ENCODE measurements at places on chromosomes 6 and 20.
A peak's percentile ranks its signal among the peaks of the same experiment; 100 is the strongest.

DNA sequence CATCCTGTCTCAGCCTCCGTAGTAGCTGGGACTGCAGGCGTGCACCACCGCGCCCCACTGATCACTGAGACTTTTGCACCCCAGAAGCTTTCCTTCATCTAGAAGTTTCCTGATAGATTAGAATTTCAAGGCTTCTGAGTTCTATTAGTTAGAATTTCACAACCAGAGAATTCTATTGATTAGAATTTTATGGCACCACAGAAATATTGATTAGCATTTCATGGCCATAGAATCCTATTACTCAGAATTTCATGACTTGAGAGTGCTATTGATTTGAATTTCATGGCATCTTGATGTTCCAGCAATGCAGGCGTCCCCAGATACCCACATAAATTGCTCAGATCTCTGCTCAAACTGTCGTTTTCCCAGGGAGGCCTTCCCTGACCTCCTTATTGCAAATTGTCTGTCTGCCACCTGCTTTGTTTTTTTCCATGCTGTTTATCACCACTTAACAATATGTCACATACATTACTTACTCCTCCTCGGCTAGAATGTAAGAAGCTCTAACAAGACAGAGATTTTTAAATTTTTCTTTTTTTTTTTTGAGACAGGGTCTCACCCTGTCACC, 16.9 kb upstream of the CBFA2T2 start:
- no peak for DNase-seq

DNA sequence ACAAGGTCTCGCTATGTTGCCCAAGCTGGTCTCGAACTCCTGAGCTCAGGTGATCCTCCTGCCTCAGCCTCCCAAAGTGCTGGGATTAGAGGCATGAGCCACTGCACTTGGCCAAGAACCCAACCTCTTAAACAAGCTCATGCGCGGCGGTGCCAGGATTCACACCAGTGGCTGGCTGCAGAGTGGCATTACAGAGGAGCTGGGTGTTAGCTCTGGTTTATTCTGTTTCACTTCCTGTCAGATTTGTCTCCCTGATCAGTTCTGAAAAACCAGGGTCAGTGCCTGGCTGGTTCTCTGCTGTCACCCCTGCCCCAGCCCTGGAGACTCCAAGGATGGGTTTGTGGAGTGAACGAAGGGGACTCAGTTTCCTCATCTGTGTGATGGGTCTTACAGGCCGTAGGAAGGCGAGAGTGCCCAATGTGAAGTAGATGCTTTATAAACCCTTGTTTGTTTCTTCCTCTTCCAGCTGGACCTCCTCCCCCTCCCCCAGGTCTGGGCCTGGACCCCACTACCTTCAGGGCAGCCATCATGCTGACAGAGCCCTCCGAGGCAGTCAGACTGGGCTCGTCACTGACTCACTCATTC, 63.4 kb downstream of the UBE2V1 start:
- no peak for DNase-seq

GRCh38 chr6:122082370-122082769, 317.1 kb upstream of the HSF2 start:
- no peak for DNase-seq

GRCh38 chr20:41072915-41073314, 44.3 kb downstream of the TOP1 start:
- DNase-seq, result no peak

DNA sequence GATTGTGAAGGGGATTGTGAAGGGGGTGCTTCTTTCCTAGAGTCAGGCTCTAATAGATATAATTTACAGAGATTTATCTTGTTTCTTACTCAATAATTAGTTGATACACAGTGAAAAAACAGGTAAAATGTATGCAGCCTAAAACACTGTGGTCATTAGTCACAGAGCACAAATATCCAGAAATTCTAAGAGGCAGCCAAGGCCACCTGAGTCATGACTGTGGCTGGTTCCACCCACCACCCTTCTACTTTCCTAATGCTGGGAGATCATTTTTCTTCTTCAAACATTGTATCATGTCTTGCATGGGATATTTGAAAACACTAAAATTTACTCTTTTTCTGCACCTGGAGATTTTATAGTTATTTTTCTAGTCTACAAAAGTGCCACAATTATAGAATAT, 181.6 kb downstream of the OTOR start:
- no peak for DNase-seq

GRCh38 chr20:40359131-40359912, 329.7 kb downstream of the MAFB start:
- DNase-seq, result no peak

- no peak for DNase-seq
Observed at GRCh38 chr6:1893470-1894130, 283.9 kb downstream of the FOXC1 start.

GRCh38 chr6:38636027-38636426, 3.7 kb downstream of the BTBD9 start:
- no peak for DNase-seq

DNA sequence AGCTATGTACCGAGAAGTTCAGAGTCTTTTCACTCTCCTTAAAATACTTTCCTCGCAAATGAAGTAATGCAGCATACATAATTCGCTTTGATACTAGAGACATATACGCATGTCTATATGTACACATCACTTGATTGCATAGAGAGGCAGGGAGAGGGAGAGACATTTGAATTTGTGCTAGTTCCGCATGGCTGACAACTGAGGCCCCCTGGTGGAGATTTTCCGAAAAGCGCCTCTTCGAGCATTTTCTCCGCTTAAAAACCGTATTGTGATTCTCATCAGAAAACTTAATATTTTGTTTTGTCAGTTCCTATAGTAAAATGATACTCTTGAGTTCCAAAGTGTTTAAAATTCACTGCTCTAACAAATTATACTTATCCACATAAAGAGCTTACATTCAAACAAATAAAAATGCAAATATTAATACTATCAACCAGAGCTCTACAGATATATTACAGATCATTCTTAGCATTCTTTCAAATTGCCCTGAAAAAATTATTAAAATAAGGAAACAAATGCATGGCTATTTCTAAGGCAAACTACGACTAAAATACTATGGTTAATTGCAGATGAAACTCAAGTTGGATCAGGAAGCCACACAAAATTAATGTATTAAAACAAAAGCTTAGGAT, 637 bp downstream of the MYLK4 start:
- peak; percentile 69 for DNase-seq

GRCh38 chr6:14372734-14373489, 255.3 kb downstream of the CD83 start:
- DNase-seq, result no peak

DNA sequence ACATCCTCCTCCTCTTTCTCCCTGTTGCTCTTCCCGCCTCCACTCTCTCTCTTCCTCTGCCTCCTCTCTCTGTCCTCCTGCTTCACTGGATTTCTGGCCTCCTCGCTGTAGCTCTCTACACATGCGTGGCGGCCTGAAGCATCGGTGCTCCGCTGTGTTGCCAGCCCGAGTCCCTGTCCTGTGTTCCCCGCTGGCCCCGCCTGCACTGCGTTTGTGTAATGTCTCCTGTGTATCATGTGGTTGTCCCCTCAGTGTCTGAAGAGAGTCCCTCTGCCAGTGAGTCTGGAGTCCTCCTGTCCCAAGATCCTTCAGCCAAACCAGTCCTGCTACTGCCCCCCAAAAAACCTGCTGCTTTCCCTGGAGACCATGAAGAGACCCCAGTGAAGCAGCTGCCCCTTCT, 143.8 kb downstream of the TBC1D7 start:
- DNase-seq, result no peak

GRCh38 chr20:52422574-52423336, 231.2 kb upstream of the ZFP64 start:
- no peak for DNase-seq

DNA sequence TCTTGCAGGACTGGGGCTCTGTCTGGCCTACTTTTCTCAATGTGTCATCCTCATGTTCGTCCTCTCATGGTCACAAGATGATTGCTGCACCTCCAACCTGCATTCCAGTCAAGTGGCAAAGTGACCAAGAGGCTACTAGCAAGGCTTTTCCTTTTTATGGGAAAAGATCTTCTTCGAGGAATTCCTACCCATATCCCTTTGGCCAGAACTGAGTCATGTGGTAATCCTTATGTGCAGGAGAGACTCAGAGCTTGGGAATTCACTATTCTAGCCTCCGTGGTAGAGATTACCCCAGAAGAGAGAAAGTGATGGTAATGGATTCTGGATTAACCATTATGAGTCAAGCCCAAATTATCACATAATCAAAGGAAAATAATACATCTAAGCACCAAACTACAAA, 162.7 kb downstream of the KCNQ5 start:
- no peak for DNase-seq

GRCh38 chr20:41183831-41184230, 46.5 kb downstream of the PLCG1 start:
- DNase-seq, result no peak

- no peak for DNase-seq
Observed at GRCh38 chr20:63246490-63247288, 7.6 kb downstream of the NKAIN4 start.

- no peak for DNase-seq
Observed at GRCh38 chr20:3483309-3483708, 12.5 kb downstream of the ATRN start.

- no peak for DNase-seq
Observed at GRCh38 chr6:162181741-162182401, 545.7 kb downstream of the PRKN start.

- DNase-seq, result no peak
Observed at GRCh38 chr6:37633581-37634237, 64.0 kb downstream of the MDGA1 start.

DNA sequence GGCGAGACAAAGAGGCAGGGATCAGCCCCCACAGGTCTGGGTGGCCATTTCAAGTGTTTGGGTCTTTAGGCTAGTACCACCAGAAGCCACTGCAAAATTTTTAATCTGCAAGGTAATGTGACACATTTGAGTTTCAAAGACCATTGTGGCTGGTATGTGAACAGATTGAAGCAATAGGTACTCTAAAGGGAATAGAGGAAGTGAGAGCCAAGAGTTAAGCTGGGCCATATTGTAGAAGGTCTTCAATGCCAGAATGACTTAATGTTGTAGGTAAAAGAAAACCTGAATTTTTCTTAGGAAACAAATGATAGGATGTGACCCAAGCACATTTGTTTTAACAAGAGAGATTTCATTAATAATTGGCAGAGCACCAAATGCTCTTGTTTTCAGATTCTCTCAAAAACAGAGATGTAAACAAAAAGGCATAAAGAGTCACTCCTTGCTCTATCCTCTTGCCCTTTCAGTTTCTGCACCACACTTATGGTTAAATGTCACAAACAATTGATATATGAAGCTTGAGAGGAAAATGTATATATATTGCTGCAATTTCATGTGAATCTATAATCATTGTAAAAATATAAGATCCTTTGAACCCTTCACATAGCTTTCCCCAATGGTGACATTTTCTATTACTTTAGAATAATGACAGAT, 307.1 kb upstream of the PLN start:
- no peak for DNase-seq

GRCh38 chr20:11267762-11268335, 594.0 kb upstream of the JAG1 start:
- no peak for DNase-seq

GRCh38 chr20:35306931-35307517, 14.8 kb upstream of the FAM83C start:
- no peak for DNase-seq

- no peak for DNase-seq
Observed at GRCh38 chr6:17361013-17361412, 32.4 kb upstream of the CAP2 start.

GRCh38 chr6:157488716-157489118, 107.7 kb downstream of the ZDHHC14 start:
- no peak for DNase-seq

GRCh38 chr6:134593887-134594286, 276.0 kb upstream of the SGK1 start:
- DNase-seq, result no peak

DNA sequence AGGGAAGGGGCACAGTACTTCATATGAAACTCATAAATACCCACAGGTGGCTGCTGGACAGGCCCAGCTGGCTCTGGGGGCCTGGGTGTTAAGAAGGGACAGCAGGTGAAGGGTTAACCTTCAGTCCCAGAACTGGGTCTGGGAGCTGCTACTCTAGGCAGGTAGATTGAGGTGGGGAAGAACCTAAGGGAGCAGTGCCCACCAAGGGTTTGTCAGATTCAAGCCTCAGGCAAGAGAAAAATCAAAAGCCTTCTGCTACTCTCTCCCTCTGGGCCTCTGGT, 5.6 kb downstream of the RPL10A start:
- no peak for DNase-seq

GRCh38 chr6:1593958-1594314, 15.8 kb upstream of the FOXC1 start:
- no peak for DNase-seq

GRCh38 chr6:77561768-77562314, 91.0 kb upstream of the MEI4 start:
- DNase-seq, result no peak

DNA sequence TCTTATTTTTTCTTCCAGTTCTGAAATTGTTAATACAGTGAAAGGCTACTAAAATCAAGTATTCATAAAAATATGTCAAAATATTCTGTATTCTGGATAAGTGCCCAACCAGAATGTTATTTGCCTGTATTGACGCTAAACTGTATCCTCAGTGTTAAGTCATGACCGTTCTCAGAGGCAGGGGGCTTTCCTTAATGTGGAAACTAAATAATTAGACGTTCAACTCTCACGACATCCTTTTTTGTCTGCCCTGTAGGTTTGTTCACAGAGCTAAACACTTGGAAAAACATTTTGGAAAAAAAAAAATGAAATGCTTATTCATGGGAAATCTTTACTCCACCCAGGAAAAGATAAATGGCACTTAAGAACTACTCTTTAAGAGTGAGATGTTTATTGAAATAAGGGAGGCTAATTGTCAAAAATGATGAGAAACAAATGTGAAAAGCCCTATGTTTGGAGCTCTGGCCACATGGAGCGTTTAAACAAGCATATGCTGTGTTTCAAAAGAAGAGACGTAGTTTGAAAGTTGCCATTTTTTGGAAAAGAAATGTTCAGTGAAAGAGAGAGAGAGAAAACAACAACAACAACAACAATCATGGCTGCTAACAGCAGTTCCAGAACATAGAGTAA, 453.1 kb upstream of the MARCKS start:
- DNase-seq, result no peak

DNA sequence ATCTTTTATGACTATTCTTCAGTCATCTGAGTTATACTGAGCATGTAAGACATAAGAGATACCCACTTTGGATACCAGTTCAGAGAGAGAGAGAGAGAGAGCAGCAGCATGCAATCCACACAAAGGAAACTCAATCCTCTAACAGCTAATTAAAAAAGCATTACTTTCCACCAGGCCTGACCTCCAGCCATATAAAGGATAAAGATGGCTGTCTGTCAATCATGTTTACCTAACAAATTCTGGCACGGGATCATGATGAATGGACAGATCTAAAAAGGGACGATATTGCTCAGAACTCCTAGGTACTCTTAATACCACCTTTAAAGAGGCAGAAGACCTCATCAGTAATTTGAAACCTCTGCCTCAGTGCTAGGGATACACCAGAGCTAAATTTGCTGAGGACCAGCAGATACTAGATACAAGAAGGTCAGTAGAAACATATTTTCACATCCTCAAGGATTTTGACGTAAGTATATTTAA, 159.2 kb downstream of the RPS12 start:
- DNase-seq, result no peak

DNA sequence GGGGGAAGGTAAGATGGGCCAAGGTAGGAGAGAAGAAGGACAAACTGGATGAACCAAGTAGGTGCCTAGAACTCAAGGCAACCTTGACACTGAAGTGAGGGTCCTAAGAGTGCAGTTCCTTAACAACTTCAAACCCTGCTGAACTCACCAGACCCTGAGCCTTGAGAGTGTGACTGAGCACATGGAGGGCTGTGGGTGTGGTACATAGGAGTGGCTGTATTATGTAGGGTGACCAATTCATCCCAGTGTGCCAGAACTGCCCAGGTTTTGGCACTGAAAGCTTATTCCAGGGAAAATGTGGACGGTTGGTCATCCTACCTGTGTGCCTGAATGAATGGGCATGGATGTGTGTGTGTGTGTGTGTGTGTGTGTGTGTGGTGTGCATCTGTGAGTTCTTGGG, 281.8 kb downstream of the DHX35 start:
- no peak for DNase-seq
